ENCODE measurements at places on chromosomes 13 and 19. TPM values are rescaled to one million over a fixed set of nuclear protein-coding genes. Genes with fewer than 3 reads are reported as not detected.

- peak; percentile 99 for DNase-seq
Measured at GRCh38 chr19:58575183-58576041, 2.3 kb upstream of the MZF1 start.

DNA sequence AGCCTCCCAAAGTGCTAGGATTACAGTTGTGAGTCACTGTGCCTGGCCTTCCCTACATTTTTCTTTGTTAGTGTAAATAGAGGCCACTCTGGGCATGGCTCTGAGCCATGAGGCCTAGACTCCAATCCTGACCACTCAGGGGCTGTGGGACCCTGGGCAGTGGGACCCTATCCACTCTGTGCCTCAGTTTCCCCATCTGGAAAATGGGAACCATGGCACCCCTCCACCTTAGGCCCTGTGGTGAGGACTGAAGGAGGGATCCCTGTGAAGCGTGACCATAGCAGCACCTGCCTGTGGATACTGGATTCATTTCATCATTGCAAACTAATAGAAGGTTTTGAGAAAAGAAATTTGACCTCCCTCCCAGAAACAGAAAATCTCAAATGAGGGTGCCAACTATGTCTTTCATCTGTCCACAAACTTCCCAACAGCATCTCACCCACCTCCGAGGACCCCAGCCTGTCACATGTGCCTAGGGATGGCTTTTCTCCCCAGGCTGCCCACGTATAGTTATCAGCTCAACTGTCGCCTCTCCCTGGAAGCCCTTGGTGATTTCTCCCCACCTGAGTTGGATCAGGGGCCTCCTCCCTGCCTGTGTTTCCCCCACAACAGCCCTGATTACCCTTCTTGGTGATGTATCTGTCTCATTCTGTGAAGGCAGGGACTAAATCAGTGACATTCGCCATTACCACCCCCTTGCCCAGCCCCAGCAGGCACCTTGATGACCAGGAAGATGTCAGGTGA, 5.6 kb downstream of the ANGPTL8 start:
- peak; percentile 51 for DNase-seq

GRCh38 chr13:41981951-41982715, 21.2 kb upstream of the VWA8 start:
- DNase-seq: no peak

DNA sequence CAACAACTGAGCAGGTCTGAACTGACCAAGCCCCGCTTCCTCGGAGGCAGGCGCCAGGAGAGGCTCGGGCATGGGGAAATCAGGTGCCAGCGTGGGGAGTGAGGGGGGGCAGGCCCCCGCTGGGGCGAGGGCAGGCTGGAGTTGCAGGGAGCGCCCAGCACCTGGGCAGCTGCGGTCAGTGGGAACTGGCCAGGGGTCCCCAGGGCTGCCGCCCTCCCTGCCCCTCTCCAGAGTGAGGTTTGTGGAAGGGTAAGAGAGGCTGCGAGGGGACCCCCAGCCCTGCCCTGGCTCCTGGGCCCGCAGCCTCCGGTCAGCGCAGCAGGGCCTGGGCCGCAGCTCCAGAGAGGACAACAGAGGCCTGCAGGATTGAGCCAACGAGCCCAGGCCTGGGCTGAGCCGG, 32.5 kb downstream of the PIP5K1C start:
- DNase-seq: no peak

DNA sequence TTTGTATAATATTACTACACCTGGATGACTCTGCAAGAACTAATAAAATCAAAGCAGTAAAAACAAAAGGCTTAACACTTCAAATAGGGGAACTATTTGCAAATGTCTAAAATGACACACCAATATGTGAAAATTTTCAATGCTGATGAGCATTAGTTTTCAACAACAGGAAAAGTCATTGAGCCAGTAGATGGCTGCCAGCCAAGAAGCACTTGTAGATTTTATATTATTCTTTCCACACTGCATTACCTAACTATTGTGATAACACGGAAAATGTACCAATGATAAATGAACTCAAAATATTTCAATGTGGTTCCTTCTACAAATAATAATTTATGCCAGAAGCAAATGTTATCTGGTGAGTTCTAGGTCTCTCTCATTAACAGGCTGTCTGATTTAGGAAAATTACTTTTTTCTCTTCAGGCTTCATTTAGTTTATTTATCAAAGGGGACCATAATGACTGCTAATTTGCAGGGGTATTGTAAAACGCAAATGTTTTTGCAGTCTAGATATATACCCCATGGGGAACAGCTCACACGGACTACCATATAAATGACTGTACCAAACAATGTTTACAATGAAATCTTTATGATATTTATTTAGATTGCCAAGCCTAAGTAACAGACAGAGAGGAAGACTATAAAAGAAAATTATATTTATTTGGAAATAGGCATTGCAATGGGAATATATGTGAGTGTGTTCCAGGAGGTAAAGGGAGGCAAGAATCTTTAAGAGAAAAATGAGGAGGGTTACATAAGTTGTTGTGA, 407.8 kb downstream of the LIG4 start:
- DNase-seq: no peak

- DNase-seq: no peak
Measured at GRCh38 chr13:35909837-35910540, 221.2 kb downstream of the DCLK1 start.

IGLON5 gene
- total RNA-seq: not detected

All from osteoblast (primary cell).